ENCODE measurements at places on chromosomes 6 and 20.

- DNase-seq = no peak
Observed at GRCh38 chr6:94623586-94623985, 953.7 kb upstream of the MANEA start.

GRCh38 chr6:20211941-20212391, 303 bp downstream of the MBOAT1 start:
- no peak for DNase-seq

- DNase-seq = peak; percentile 49
Observed at GRCh38 chr20:2230726-2231488, 64.9 kb upstream of the TGM3 start.

- DNase-seq = peak; percentile 87
Observed at GRCh38 chr6:27839626-27840475, 72.3 kb downstream of the OR2B2 start.

DNA sequence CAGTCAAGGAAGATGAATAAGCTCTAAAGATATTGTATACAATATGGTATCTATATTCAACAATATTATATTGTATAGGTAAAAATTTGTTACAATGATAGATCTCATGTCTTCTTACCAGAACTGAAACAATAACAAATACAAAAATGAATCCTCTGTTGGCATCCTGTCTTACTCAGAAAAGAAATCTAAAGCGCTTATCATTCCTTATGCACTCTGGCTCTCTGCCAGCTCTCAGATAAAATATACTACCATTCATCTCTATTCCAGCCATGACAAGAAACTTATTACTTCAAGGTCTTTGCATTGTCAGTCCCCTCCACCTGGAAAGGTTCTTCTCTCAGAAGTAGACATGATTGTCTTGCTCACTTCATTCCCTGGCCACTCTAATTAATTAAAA, 138.6 kb downstream of the THEMIS start:
- no peak for DNase-seq

DNA sequence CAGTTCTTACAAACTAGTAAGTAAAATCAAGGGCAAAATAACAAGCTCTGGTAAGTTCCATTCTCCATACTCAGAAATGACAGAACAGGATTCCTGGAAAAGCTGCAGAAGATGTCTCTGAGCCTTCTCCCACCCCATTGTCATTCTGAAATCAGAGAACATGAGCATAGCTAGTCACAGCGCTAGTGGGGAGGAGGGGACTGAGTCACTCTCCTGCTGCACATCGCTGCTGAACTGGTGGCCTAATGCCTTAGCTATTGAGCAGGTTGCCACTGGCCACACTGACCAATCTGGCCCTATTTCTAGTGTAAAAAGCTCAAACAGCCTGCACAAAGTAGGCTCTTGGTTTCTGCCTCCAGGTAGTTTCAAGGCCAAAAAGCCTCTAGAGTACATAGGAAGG, 26.1 kb upstream of the RIPPLY2 start:
- no peak for DNase-seq

- no peak for DNase-seq
Observed at GRCh38 chr20:61073376-61073775, 178.7 kb upstream of the CDH4 start.

GRCh38 chr6:49776444-49776843, 10.6 kb downstream of the PGK2 start:
- no peak for DNase-seq

DNA sequence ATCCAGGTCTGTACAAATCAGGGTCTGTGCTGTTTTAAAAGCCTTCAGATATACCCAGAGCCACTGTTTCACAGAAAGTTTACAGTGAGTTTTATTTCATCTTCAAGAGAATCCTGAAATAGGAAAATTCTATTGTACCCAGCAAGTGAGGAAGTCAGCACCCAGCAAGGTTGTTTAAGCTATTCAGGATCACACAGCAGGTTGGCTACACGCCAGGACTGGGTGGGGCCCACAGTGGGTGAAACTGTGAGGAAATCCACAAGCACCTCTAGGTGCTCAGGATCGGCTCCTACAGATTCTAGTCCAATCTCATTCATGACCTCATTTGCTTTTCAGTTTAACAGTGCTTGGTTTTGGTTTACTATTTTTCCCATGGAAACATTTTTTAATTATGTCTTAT, 128.9 kb downstream of the SYNDIG1 start:
- peak; percentile 34 for DNase-seq

- DNase-seq = peak; percentile 60
Observed at GRCh38 chr6:36590237-36590636, 3.9 kb upstream of the SRSF3 start.

DNA sequence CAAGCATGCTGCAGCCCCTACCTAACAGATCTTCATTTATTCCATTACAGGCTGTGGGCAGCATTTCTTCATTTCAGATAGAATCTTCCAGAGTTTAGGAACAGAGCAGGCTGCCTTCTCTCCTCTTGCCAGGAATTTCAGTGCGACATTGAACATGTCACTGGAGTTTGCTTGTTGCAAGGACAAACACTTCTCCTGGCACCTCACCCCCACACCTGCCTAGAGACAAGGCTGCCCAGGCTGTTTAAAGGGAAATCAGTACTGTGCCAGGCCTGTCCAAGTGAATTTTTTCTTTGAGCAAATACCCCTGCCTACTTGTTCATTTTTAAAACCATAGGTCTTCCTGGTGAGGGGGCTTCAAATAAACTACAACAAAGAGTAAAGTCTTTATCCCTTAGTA, 594.1 kb downstream of the PTPRT start:
- DNase-seq = no peak

DNA sequence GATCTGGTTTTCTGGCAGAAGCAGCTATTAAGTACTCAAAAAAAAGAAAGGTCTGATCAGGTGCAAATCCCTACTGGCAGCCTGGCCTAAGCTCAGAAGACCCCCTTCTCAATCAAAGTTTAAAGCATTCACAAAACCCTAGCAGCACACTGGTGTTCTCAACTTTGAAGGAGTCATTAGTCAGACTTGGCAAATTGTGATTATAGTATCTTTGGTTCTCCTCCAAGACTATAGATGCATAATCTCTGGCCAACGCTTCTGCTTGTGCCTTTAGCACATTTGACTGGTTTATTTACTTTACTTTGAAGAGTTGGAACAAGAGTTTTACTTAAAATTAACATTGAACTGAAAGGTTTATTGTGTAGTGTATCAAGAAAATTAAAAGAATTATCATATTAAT, 248.9 kb downstream of the PTPRK start:
- no peak for DNase-seq

GRCh38 chr20:58897488-58897887, 45.0 kb downstream of the GNAS start:
- DNase-seq = no peak

- DNase-seq = no peak
Observed at GRCh38 chr6:31157513-31158139, at the start of gene CCHCR1. Gene CCHCR1, minus strand, starts transcription at chr6:31157802. Its CDS starts 202 bp downstream, at chr6:31157600.

GRCh38 chr6:158313989-158314388, 1.7 kb downstream of the TULP4 start:
- DNase-seq = no peak

GRCh38 chr6:36848658-36849441, 9.6 kb upstream of the CPNE5 start:
- no peak for DNase-seq

DNA sequence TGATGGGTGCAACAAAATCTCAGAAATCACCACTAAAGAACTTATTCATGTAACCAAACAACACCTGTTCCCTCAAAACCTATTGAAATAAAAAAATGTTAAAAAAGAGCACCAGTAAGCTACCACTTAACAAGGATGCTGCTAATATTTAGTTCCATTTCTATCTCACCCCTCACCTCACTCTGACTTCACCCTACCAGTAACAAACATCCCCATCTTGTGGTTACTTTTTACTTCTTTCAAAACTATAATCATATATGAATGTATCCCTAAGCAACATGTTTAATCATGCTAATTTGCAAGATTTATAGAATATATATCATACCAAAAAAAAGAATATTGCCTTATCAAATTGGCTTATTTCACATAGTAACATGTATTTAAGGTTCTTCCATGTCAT, 27.4 kb upstream of the SLC24A3 start:
- no peak for DNase-seq

DNA sequence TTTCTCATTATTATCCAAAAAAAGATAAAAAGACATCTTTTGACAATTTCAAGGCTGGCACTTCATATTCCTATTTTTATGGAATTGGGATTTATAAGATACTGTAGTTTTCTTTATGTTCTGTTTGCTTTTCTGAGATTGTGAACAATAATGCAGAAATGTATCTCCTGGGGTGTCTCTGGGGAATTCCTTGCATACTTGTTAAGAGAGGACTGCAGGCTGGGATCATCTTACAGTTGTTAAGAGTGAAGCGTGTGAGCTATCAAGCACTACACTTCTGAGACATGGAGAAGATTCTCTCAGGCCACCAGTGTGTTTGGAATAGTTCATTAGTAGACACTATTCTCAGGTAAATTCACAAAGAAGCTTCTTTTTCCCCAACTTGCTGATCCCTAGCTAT, 963.3 kb upstream of the GJE1 start:
- no peak for DNase-seq

DNA sequence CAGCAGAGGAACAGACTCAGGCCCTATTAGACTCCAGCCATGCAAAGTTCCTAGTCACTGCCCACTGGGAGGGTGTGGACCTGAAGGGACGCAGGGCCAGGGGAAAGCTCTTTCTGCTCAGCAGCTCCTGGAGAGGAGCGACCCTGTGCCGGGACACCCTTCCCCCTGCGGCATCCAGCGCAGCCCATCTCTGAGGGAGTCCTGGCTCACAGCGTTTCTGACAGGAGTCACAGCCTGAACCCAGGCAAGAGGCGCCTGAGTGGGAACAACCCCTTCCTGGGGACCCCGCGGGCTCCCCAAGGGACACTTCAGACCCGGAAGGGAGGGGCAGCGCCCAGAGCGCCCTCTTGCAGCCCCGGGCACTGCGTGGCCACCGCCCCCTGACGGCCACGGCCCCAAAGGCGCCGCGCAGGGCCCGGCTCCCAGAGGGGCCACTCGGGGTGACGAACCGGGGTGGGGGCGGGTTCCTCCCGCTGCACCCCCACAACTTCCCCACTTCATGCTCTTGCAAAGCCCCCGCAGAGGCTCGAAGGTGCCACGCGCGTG, 862 bp downstream of the UCKL1 start:
- peak; percentile 61 for DNase-seq

- no peak for DNase-seq
Observed at GRCh38 chr20:1467355-1468116, 887 bp upstream of the NSFL1C start.

GRCh38 chr6:17628873-17629272, 28.8 kb downstream of the FAM8A1 start:
- no peak for DNase-seq

- DNase-seq = no peak
Observed at GRCh38 chr6:87151471-87151780, 3.9 kb upstream of the ZNF292 start.

GRCh38 chr6:37594895-37595294, 95.2 kb upstream of the CCDC167 start:
- DNase-seq = no peak

DNA sequence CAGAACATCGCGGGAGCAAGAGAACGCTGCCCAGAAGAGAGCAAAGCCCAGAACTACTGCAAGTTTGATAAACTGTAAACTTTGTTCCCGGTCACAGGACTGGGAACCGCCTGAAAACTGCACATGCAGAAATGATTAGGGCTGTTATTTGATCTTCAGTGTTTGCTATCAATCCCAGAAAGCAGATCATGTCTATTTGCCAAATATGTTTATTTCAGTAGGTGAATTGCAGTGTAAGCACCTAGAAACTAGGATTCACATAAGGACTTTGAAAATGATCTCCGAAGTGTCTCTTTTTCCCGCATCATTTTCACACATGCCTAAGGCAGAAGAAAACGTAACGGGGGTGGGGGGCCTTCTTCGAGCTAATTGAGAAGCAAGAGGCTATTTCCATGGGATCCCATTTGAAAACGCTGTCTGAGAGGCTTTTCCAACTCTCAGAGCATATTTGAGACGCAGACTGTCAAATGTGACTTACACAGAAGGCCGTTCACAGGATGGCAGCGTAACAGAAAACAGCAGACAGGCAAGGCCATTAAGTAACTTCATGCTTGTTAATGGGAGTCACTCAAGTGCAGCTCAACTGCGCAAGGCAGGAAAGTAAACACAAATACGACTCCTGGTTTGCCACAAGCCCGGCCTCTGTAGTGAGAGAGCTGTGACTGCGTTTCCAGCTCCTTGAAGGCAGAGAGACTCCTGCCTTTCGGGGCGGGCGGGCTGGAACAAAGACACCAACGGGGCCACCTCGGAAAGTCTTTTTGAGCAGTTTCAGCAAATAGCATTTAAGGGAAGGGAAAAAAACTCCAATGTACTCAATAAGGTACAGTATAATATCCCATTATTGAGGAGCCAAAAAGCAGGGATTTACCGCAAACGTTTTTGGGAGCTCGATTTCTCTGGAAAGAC, 144.7 kb upstream of the ZNF217 start:
- DNase-seq = peak; percentile 67

- DNase-seq = no peak
Observed at GRCh38 chr20:23963941-23964340, 24.6 kb downstream of the GGTLC1 start.

- DNase-seq = no peak
Observed at GRCh38 chr20:48721324-48722001, 106.3 kb downstream of the PREX1 start.

- DNase-seq = no peak
Observed at GRCh38 chr6:170450916-170451761, 102.0 kb downstream of the PSMB1 start.

DNA sequence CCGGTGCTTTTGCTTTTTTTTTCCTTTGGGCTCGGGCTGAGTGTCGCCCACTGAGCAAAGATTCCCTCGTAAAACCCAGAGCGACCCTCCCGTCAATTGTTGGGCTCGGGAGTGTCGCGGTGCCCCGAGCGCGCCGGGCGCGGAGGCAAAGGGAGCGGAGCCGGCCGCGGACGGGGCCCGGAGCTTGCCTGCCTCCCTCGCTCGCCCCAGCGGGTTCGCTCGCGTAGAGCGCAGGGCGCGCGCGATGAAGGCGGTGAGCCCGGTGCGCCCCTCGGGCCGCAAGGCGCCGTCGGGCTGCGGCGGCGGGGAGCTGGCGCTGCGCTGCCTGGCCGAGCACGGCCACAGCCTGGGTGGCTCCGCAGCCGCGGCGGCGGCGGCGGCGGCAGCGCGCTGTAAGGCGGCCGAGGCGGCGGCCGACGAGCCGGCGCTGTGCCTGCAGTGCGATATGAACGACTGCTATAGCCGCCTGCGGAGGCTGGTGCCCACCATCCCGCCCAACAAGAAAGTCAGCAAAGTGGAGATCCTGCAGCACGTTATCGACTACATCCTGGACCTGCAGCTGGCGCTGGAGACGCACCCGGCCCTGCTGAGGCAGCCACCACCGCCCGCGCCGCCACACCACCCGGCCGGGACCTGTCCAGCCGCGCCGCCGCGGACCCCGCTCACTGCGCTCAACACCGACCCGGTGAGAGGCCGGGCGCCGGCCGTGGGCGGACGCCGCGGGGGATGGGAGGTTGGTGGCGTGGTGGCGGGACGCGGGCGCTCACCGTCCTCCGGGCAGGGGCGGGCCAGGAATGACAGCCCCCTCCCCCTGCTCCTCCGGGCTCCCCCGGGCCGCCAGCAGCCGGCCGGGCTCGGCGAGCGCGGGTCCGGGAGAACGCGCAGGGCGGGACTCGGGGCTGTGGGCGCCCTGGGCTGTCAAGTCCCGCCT, 606 bp downstream of the ID4 start:
- DNase-seq = peak; percentile 53

- DNase-seq = no peak
Observed at GRCh38 chr20:14336686-14337085, 726 bp downstream of the FLRT3 start.

Measured in SJSA1 (cell line).